ENCODE measurements at places on chromosomes 5 and 9.

DNA sequence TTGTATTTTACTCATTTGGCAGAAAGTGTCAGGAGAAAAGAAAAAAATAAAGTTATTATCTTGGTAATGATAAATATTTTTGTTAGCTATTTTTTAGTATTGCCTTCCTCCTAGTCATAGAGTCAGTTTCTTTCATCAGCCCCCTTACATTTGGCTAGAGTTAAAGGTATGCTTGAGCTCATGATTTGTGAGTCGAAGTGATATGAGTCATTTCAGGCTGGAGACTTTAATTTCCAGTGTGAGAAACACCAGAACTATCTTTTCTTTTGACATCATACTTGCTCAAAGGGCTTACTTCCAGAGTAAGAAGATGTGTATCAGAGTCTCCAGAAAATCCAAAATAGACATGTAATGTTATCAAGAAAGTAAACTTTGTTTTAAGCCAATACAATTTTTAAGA is 746.7 kb upstream of the TYRP1 start:
- DNase-seq: no peak

DNA sequence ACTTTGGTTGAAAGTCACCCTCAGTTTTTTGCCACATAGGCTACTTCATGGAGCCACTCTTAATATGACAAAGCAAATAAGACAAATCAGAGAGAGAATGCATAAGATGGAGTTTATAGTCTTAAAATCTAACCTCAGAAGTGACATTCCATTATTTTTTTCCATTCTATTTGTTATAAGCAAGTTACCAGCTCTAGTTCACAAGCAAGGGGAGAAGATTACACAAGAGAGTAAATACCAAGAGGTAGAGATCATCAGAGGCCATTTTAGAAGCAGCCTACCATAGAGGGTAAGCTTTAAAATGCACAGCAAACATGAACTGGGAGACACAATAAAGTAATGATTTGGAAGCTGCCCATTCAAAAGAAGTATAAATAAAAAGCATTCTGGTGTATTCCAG is 651.3 kb upstream of the MEF2C start:
- DNase-seq: no peak

GRCh38 chr5:59418808-59419207 is 474.7 kb downstream of the PDE4D start:
- no peak for DNase-seq

DNA sequence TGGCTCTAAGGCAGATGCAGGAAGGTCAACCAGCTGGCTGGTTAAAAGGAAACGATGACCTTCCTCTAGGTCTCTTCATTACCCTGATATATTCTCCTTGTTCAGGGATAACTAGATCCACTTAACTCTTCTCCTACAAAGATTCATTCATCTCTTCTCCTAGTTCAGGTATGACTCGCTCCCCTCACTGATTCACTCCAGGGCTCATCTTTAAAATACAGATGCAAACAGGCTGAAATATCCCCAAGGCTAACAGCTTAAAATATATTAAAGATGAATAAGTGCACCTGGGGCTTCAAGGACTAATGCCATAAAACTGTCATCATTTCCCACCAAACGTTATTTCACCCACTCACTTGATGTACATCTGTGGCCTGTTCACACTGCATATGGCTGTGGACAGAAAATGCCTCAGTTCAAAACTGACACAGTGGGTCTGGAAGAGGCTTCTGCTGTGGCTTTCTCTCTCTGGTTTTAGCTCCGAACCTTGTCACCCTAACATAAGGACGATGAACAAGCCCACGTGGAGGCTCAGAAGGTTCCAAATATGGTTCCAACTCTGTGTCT is 366.9 kb downstream of the DEPDC1B start:
- DNase-seq: no peak

- DNase-seq: no peak
Observed at GRCh38 chr5:14187660-14188059, 44.5 kb downstream of the TRIO start.

GRCh38 chr5:87829217-87829551 is 416.5 kb upstream of the CCNH start:
- DNase-seq: no peak

DNA sequence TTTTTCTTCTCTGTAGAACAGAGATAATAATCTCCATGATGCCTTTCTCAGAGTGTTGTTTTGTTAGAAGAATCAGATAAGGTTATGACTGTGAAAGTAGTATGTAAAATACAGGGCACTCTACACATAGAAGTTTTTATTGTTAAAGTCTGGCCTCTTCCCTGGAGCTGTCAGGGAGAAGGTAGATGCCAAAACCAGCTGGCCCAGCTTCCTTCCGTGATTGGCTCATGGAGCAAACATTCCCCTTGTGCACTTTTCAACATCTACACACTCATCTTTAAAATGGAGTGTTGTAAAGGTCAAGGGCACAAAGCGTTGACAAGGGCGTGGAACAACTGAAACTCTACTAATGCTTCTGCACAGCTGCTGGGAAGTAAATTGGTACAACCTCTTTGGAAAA is 7.4 kb upstream of the RNF183 start:
- no peak for DNase-seq

GRCh38 chr5:18797222-18797621 is 1163.0 kb downstream of the TAF11L14 start:
- DNase-seq: no peak

DNA sequence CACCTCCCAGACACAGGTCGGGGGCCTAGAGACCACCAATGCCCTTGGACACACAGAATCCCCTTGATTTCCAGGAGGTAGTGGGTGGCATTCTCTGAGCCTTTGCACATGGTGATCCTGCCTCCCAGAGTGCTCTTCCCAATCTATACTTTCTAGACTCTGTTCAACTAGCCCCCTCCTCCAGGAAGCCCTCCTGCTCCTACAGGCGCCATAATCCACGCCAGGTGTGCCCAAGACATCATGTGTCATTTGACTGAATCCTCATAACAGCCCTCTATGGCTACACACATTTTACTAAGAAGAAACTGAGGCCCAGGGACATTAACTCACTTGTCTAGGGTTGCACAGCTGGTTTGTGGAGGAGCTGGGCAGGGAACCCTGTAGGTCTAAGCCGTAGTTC is 7.1 kb downstream of the BBLN start:
- no peak for DNase-seq

DNA sequence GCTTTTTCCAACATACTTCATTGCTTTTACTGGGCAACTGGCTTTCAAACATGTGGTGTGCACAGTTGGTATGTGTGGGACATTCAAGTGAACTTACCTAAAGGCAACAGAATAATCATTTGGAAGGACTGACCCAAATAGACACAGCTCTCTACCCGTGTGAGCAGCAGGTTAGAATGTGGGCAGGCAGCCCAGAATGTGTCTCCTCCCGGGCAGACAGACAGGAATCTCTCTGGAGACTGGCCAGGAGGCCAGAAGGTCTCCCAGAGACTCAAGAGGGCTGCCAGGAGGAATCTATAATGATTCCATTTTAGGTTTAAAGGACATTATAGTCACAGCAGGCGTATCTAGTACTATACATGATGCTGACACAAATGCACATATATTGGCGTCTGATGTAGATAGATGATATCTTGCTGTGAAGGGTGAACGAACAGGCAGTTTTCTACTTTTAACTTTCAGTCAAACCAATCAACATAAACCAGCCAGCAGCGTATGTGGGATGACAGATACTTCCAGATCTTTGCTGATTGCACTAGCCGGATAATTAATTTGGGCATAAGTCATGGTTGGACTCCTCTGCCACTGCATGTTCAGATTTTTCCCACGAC is 297.4 kb upstream of the ZNF608 start:
- DNase-seq: no peak

DNA sequence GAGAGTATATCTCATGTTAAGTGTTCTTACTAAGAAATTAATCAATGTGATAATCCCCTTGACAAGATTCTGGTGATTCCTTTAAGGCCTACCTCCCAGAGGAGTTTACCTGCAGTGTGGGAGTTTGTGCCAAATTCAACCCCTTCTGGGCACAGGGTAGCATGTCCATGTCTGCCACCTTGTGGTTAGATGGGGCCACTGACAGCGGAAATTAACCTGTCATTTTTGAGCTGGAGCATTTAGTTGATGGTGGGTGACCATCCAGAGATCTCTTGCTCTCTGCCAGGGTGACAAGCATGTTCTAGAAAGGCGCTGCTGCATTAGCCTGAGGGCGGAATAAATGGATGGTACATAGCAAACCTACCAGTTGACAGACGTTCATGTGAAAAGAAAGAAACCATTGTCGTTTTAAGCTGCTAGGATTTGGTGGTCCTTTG is 132.2 kb downstream of the FBXO4 start:
- peak; percentile 68 for DNase-seq

- DNase-seq: no peak
Observed at GRCh38 chr5:81235287-81236072, 2.4 kb downstream of the CKMT2 start.

- DNase-seq: no peak
Observed at GRCh38 chr9:14127656-14128055, 186.3 kb downstream of the NFIB start.

- DNase-seq: no peak
Observed at GRCh38 chr5:94967525-94967924, 317.4 kb downstream of the MCTP1 start.

GRCh38 chr9:131744171-131744719 is 4.4 kb upstream of the RAPGEF1 start:
- peak; percentile 69 for DNase-seq

DNA sequence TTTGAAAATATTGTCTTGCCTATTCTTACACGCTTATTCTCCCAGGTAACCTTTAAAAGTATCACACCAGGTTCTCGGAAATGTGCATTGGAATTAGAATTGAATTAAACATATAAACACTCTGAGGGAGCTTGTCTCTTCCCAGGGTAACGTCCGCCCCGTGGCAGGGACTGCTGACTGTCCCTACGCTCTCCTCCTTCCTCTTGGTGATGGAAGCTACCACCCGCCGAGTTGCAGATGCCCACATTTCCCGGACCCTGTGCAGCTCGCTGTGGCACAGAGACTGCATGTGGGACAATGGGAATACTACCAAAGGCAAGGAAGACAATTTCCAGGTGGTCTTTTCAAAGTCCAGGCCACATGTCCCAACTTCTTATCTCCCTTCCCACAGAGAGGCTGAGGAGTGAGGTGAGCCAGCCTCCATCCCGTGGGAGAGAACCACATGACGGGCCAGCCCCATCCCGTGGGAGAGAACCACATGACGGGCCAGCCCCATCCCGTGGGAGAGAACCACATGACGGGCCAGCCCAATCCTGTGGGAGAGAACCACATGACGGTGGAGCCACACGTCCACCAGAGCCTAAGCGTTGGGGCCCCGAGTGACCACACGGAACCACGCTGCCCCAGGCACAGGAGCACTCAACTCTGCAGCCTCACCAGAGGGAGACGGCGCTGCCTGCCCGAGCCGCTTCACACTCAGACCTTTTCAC is 249.4 kb upstream of the IRX1 start:
- no peak for DNase-seq

DNA sequence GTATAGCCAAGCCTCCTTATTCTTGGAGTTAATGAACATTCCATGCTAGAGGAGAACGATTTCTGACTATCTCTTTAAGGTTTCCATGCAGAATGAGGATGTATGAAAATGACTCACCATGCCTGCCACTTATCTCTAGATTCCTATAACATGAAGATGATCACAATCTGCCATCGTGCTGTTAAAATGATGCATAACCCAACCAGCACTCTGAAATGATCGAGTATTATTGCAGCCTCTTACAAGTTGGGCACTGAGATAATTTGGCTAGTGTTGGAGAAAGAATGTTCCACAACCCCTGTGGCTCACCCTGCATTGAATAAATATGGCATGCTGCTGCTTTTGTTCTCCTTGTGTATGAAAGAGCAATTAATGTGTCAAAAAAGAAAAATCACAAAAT is 1143.6 kb upstream of the WWC1 start:
- no peak for DNase-seq

DNA sequence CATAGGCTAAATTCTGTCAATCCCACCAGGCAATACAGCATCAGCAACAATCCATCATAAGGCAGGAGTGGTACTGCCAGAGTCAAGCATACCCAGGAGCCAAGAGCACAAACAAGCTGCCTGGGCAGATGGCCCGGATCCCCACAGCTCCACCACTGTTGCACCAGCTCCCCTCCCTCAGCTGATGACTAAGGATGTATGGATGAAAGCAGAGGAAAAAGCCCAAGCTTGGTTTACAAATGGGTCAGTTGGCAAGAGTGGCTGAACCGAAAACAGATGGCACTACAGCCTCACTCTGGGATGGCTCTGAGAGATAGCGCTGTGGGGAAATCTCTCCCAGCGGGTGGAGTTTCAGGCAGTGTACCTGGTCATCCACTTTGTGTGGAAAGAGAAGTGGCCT is 29.4 kb downstream of the DROSHA start:
- DNase-seq: no peak

- DNase-seq: no peak
Observed at GRCh38 chr9:131500939-131501541, 1.7 kb upstream of the POMT1 start.

DNA sequence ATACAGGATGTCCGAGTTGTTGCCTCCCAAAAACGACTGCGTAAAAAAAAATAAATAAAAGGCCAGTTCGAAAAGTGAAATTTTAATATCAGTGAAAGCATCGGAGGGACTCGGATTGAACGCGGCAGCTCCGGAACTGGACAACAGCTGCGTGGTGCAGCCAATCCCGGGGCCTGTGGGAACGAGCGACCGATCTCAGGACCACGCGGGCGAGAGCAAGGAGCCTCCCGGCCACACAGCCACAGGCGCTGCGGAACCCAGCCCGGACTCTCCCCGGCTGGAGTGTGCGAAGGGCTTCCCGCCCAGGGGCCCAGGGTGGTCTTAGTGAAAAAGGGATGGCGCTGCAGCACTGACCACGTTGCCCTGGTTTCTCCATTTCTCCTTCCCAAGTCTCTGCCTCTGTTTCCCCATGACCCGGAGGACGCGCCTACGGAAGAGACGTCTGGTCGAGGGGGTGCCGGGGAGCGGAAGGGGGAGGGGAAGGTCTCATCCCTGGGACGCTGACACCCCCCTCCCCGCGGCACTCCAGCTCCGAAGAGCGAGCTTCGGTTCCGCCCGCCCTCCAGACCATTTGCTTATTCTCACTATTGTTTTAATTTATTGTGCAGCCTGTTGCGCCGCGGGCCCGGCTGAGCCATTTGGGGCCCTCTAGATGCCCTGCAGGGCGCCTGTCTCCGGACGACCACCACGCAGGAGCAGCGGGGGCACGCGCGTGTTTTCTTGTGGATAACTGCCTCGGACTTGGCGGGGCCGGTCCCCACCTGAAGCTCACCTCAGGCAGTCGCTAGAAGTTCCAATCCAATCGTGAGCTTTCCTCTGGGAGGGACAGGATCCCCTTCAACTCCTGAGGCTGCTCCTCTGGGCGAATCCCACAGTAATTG is 303.0 kb downstream of the PARP8 start:
- peak; percentile 11 for DNase-seq

GRCh38 chr5:369151-369868 is 47.8 kb downstream of the AHRR start:
- peak; percentile 32 for DNase-seq

GRCh38 chr9:89810431-89810830 is 205.6 kb downstream of the GADD45G start:
- no peak for DNase-seq

DNA sequence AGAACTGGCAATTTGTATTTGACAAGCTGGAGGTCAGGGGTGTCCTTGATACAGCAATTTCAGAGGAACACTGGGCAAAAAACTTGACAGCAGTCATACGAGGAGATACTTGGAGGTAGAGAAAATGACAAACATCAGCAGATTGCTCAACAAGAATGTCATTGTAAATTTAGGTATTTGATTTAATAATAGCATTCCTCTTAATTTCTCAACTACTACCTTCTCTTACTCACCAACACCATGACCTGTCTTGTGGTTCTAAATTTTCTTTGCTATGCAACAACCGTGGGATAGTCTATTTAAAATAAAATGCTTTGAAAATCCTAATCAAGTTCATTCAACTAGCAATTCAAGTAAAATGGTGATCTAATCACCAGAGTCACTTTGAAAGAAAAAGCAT is 128.4 kb downstream of the DNAH5 start:
- no peak for DNase-seq

- DNase-seq: no peak
Observed at GRCh38 chr5:174607916-174608315, 116.5 kb upstream of the MSX2 start.

Data from B cell (primary cell).